PC-9 (cell line): ENCODE measurements at places on chromosomes 3 and 15.

GRCh38 chr15:57111002-57111401 is 192.6 kb downstream of the TCF12 start:
- H3K27ac ChIP-seq, result no peak overlapping the region
- H3K4me3 ChIP-seq, result no peak overlapping the region
- no peaks in the 10 kb centered on the region for H3K27me3 ChIP-seq

GRCh38 chr15:72289597-72290325 is 17.4 kb upstream of the PARP6 start:
- H3K27me3 ChIP-seq, result peaks cover 19% of the 10 kb centered on the region
- DNase-seq, result no peak
- H3K4me3 ChIP-seq, result no peak overlapping the region
- no peak overlapping the region for H3K27ac ChIP-seq
- H3K4me1 ChIP-seq, result no peaks in the 10 kb centered on the region

GRCh38 chr3:29329986-29330890 is 49.4 kb downstream of the RBMS3 start:
- no peak overlapping the region for H3K27ac ChIP-seq
- H3K4me1 ChIP-seq, result no peaks in the 10 kb centered on the region
- DNase-seq, result no peak
- H3K4me3 ChIP-seq, result no peak overlapping the region

- H3K27me3 ChIP-seq, result no peaks in the 10 kb centered on the region
- H3K27ac ChIP-seq, result no peak overlapping the region
- H3K4me1 ChIP-seq, result no peaks in the 10 kb centered on the region
- no peak overlapping the region for H3K4me3 ChIP-seq
- H3K36me3 ChIP-seq, result no peaks in the 10 kb centered on the region
Observed at GRCh38 chr3:153331676-153332075, 169.7 kb downstream of the RAP2B start.

GRCh38 chr3:10504171-10505049 is 976 bp downstream of the ATP2B2 start:
- H3K27ac ChIP-seq, result no peak overlapping the region
- peaks cover 93% of the 10 kb centered on the region for H3K27me3 ChIP-seq
- H3K4me3 ChIP-seq, result no peak overlapping the region
- no peaks in the 10 kb centered on the region for H3K36me3 ChIP-seq
- no peak for DNase-seq

DNA sequence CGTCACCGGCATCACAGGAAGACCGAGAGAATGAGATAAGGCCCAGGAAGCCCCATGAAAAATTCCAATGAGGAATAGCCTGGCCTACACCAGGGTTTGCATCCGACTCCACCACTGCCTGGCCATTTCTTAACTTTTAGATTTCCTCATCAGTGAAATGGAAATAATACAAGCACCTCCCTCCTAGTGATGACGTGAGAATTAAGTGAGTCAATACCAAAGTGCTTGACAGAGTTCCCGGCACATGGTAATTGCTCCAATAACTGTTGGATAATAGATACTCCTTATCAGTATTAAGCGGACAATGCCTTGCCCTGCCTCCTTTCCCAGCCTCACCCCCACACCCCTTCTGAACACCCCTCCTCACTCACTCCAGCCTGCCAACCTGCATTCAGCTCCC is 105.4 kb downstream of the TLE3 start:
- no peak for DNase-seq
- H3K4me1 ChIP-seq, result peaks cover 11% of the 10 kb centered on the region
- no peak overlapping the region for H3K27ac ChIP-seq
- H3K4me3 ChIP-seq, result no peak overlapping the region

DNA sequence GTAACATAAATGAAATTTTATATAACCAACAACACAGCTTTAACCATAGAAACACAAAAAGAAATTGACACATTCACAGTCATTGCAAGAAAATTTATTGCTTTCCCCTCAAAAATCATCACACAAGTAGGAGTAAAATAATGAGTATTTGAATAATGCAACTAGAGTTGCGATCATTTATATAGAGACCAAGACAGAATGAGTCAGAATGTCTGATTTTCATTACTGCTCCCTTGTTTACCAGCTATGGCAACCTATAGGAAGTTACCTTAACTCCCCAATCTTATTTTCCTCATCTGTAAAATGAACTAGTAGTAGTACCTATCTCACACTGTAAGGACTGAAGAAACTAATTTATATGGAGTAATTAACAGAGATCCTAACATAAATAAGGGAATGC is 105.4 kb upstream of the CTDSPL start:
- no peak for DNase-seq
- H3K4me1 ChIP-seq, result no peaks in the 10 kb centered on the region
- no peak overlapping the region for H3K27ac ChIP-seq
- H3K27me3 ChIP-seq, result peaks cover 18% of the 10 kb centered on the region; the same call in 1 of the 2 replicates

DNA sequence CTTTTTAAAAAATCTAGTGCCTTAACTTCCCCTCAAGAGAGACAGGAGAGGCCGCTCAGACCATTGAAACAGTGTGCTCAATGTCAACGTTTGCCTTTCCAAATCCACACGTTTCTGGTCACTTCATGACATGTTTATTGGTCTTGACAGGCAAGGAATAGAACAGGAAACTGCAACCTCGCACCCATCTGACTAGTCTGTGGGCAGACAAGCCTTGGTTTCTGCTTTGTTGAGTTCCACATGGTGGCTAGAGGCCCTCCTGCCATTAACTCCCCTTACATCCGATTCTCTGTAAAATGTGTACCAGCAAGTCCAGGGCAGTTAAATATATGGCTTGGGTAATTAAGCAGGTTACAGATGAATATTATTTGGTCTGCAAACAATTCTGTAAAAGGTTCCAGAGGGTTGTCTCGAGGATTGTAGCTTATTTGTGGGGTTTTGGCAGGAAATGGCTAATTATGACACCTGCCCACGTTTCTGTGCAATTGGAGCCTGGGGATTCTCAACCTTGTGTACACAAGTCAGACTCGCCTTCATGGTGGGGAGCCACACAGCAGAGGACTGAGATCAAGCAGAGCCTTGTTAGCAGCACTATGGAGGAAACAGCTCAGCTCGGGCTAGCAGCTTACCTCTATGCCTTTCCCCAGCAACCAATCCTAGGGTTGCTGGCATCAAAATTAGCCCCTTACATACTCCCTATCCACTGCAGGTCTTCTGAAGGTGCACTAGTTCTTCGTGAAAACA is 317.5 kb upstream of the IGF1R start:
- no peaks in the 10 kb centered on the region for H3K36me3 ChIP-seq
- H3K27me3 ChIP-seq, result peaks cover 54% of the 10 kb centered on the region
- no peaks in the 10 kb centered on the region for H3K4me1 ChIP-seq
- no peak for DNase-seq

- H3K27ac ChIP-seq, result no peak overlapping the region
- H3K4me3 ChIP-seq, result no peak overlapping the region
- DNase-seq, result no peak
- no peaks in the 10 kb centered on the region for H3K4me1 ChIP-seq
Observed at GRCh38 chr3:100759159-100759558, 49.9 kb downstream of the TFG start.

DNA sequence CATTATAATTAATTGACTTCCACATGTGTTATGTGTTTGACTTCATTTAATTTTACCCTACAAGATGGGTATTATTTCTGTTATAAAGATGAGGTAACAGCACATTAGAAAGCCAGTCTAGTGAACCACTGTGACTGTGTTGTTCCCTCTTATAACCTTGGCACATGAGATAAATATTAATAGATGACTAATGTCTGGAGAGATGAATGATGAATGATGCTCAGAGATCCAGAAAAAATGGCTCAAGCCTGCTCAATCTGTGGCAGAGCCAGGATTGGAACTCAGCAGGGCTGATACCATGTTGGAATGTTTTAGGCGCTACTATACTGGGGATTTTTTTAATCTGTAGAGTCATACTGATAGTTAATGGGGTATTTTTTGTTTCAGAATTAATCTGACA is 118.8 kb upstream of the PTX3 start:
- H3K4me3 ChIP-seq, result no peak overlapping the region
- H3K4me1 ChIP-seq, result no peaks in the 10 kb centered on the region
- no peaks in the 10 kb centered on the region for H3K36me3 ChIP-seq
- H3K27me3 ChIP-seq, result no peaks in the 10 kb centered on the region

DNA sequence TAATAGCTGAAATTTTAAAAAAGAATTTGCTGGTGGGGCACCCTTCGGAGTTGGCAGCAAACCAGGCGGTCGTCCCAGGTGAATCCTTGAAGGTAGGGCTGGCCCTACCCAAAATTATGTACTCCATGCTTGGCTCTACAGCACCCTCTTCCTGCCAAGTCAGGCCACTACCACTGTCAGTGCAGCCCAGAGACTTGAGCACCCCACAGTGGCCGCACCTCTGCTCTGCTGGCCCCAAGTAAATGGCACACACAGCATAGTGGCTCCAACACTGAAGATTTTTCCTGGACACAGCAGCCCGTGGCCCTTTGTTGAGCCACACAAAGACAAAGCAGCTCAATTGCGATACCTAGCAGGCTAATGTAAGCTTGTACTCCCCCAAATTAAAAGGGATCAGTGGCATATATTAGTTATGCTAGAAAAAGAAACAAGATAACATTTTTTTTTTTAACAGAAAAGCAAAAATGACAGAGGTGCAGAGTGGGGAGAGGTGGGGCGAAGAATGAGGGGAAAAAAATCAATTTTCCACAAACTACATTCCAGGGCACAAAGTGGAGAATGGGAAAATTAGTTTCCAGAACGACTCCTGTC is 250.5 kb downstream of the UACA start:
- H3K27me3 ChIP-seq, result no peaks in the 10 kb centered on the region
- 0 out of 2 replicates have a peak, but pooled peaks cover 4% of the 10 kb centered on the region for H3K36me3 ChIP-seq

DNA sequence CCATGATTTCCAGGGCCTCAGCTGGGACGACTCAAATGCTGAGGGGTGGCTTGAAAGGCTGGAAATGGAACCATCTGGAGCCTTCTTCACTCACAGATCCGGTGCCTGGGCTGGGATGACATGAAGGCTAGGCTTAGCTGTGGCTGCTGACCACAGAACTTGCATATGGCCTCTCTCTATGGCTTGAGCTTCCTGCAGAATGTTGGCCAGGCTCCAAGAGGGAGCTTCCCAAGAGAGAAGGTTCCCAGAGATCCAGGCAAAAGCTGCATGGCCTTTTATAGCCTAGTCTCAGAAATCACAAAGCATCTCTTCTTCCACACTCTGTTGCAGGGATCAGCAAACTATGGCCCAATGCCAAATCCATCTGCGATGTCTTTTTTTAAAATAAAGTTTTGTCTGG is 44.8 kb downstream of the GATM start:
- DNase-seq, result no peak
- H3K36me3 ChIP-seq, result no peaks in the 10 kb centered on the region
- no peaks in the 10 kb centered on the region for H3K27me3 ChIP-seq
- no peak overlapping the region for H3K27ac ChIP-seq

- peaks cover 72% of the 10 kb centered on the region for H3K4me1 ChIP-seq
- H3K4me3 ChIP-seq, result no peak overlapping the region
- no peaks in the 10 kb centered on the region for H3K27me3 ChIP-seq
- peak; percentile 71 for DNase-seq
- H3K27ac ChIP-seq, result peak overlapping the region; percentile 99
- H3K36me3 ChIP-seq, result no peaks in the 10 kb centered on the region
Observed at GRCh38 chr15:84910928-84911623, 26.6 kb downstream of the SLC28A1 start.

DNA sequence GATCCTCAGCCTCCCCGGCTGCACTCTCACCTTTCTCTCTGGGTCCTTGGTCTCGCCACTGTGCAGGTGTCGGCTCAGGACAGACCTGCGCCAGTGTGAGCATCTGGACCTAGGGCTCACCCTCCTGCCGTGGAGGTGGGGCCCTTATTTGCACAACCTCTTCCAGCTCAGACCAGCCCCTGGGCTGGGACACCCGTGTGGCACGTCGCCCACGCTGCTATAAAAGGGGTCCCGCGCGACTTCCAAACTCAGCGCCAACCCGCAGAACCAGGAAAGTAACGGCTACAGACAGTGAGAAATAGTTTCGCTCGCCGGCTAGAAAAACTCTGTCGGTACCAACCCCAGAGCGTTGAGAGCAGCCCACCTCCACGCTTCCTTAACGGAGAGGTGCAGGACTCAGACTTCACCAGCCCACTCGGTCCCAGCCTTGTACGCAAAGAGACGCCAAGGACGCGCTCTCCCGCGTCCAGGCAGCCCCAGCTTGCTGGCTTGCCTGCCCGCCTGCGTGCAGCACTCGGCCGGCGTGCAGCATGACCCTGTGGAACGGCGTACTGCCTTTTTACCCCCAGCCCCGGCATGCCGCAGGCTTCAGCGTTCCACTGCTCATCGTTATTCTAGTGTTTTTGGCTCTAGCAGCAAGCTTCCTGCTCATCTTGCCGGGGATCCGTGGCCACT is at the start of the genes DUOX2 and DUOXA2:
Gene DUOX2, minus strand, starts transcription at position 97 of the 675 bp plus-strand sequence. CDS start 761 bp downstream, outside the sequence.
Gene DUOXA2, plus strand, starts transcription at position 251 of the 675 bp plus-strand sequence. Its CDS starts 280 bp downstream, at position 531.
- no peaks in the 10 kb centered on the region for H3K36me3 ChIP-seq
- H3K27ac ChIP-seq, result no peak within 1 kb of the TSS
- DNase-seq, result no peak

- H3K4me3 ChIP-seq, result no peak overlapping the region
- no peaks in the 10 kb centered on the region for H3K36me3 ChIP-seq
- no peak for DNase-seq
- H3K4me1 ChIP-seq, result no peaks in the 10 kb centered on the region
- H3K27me3 ChIP-seq, result no peaks in the 10 kb centered on the region
Observed at GRCh38 chr15:82371656-82372055, 22.4 kb upstream of the GOLGA6L10 start.

DNA sequence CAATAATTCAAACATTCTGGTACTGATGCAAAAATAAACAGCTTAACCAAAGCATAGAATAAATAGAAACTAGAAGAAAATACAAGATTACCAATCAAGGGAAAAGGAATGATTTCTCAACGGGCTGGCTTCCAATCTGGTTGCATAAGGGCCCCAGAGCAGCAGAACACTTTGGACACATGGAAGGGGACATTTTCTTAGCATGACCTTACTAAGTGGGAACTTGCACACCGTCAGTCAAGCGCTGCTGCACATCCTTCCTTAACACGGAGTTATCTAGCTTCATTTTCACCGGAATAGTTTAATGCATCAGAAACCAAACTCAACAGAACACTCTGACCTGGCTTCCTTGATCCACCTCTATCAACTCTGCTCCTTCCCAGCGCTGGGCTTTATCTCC is 388.5 kb downstream of the VPS13C start:
- H3K4me1 ChIP-seq, result no peaks in the 10 kb centered on the region
- no peak overlapping the region for H3K27ac ChIP-seq
- H3K27me3 ChIP-seq, result peaks cover 21% of the 10 kb centered on the region; the same call in 1 of the 2 replicates
- H3K4me3 ChIP-seq, result no peak overlapping the region
- H3K36me3 ChIP-seq, result no peaks in the 10 kb centered on the region

GRCh38 chr15:85276508-85276907 is 103.9 kb upstream of the AKAP13 start:
- no peaks in the 10 kb centered on the region for H3K36me3 ChIP-seq
- no peak overlapping the region for H3K27ac ChIP-seq
- no peaks in the 10 kb centered on the region for H3K27me3 ChIP-seq
- H3K4me1 ChIP-seq, result no peaks in the 10 kb centered on the region

GRCh38 chr15:64163659-64164362 is 989 bp upstream of the PPIB start:
- no peak for DNase-seq
- H3K4me1 ChIP-seq, result no peaks in the 10 kb centered on the region; the same call in none of the 2 replicates
- H3K27ac ChIP-seq, result peak overlapping the region; percentile 33
- peak overlapping the region; percentile 45; the same call in 1 of the 2 replicates for H3K4me3 ChIP-seq

- peaks cover 37% of the 10 kb centered on the region for H3K4me1 ChIP-seq
- no peaks in the 10 kb centered on the region; the same call in 1 of the 2 replicates for H3K36me3 ChIP-seq
- peak overlapping the region; percentile 90 for H3K27ac ChIP-seq
- H3K27me3 ChIP-seq, result no peaks in the 10 kb centered on the region
- H3K4me3 ChIP-seq, result no peak overlapping the region
- no peak for DNase-seq
Observed at GRCh38 chr15:71250936-71251583, 135.8 kb downstream of the THSD4 start.

GRCh38 chr3:65843732-65844131 is 195.0 kb downstream of the MAGI1 start:
- no peaks in the 10 kb centered on the region for H3K4me1 ChIP-seq
- no peak overlapping the region for H3K27ac ChIP-seq
- no peak overlapping the region for H3K4me3 ChIP-seq
- DNase-seq, result no peak
